Foreskin keratinocyte (primary cell): ENCODE measurements at places on chromosomes 16 and 17. TPM values are rescaled to one million over a fixed set of nuclear protein-coding genes. Genes with fewer than 3 reads are reported as not detected.

SRCIN1 gene
- 0.25 and 0.31 TPM in 2 replicates for total RNA-seq

TBX6 gene
- 1.3 and 1.7 TPM in 2 replicates for total RNA-seq

TMED6 gene
- total RNA-seq = 0.24 TPM in 1 of 2 replicates, not detected in the other

DNA sequence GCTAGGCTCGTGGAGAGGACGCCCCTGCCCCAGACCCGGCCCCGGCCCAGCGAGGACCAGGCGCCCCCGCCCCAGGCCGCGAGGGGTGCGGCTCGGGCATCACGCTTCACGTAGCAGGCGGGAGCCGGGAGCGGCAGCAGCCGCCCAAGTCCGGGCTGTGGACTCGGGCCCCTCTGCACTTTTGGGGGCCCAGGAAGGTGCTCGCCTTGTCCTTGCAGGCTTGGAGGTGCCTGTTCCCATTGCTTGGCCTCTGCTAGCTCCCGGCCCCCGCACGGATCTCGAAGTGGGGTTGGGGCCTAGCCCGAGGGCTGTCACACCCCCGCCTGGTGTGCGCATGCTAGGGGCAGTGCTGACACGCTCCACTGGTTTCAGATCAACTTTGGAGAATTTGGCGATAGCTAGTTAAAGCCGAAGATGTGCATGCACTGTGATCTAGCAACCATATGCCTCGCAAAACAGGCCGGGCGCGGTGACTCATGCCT lies 55.7 kb downstream of the WSB1 start:
- DNase-seq = peak; percentile 72

GRCh38 chr17:55444471-55445441 lies 23.1 kb upstream of the MMD start:
- DNase-seq = no peak

SKAP1 gene
- total RNA-seq = not detected in 2 replicates

- DNase-seq = peak; percentile 93
Observed at GRCh38 chr16:48511716-48512115, 98.3 kb downstream of the N4BP1 start.

MRPL45 gene
- total RNA-seq = 38.5 and 38.6 TPM in 2 replicates

TRIM37 gene
- 27.9 and 28.1 TPM in 2 replicates for total RNA-seq

DNA sequence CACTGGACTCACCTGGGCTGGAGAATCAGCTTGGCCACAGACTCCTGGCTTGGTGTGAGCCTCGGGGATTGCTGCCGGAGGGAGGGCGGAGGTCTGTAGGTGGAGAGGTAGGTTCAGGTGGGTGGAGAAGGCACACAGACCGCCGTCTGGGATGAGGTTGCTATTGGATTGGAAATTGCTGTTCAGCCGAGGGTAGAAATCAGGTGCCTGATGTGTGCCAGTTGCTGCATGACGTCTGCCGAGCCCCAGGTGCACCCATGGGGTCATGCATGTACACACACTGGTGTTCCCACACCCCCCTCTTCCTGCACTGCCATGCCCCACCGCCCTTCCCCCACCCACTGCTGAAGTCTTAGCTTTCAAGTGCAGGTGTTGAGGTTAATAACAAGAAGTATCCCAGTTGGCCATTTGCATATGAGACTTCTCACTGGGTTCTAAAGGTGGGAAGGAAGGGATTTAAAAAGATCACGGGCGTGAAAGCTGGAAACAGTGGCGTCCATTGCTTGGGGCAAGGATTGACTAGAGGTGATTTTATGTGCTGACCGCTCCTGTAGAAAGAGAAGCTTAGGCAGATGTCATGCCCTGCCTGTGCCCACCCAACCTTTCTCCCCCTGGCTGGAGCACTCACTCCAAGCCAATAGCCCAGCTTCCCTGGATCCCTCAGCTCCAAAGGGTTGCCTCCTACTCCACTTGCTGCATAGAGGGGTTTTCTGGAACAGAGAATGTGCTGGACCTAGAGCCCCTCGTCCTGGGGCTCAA lies 193.6 kb downstream of the CCDC182 start:
- no peak for DNase-seq

- DNase-seq = no peak
Observed at GRCh38 chr16:86431540-86431939, 78.8 kb upstream of the FOXF1 start.

DNA sequence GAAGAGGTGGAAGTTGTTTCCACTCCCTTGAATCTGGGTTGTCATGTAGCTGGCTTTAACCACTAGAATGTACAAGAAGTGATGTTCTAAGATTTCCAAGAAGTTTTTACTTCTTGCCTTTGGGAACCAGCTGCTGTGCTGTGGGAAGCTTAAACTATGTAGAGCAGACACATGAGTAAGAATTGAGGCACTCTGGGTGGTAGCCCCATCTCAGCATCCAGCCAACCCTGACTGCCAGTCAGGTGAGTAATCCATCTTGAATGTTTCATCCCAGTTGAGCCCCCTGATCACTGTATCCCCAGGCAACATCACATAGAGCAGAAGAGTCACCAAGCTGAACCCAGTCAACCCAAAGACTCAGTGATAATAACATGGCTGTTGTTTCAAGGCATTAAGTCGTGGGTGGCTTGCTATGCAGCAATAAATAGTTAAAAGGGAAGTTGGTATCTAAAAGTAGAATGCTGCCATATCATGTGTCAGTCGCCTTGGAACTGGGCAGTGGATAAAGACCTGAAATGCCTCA lies 62.8 kb upstream of the GPR139 start:
- no peak for DNase-seq

GRCh38 chr17:82106688-82107305 lies 8.8 kb upstream of the FASN start:
- DNase-seq = no peak

- no peak for DNase-seq
Observed at GRCh38 chr17:14777291-14777690, 476.4 kb downstream of the HS3ST3B1 start.

DNA sequence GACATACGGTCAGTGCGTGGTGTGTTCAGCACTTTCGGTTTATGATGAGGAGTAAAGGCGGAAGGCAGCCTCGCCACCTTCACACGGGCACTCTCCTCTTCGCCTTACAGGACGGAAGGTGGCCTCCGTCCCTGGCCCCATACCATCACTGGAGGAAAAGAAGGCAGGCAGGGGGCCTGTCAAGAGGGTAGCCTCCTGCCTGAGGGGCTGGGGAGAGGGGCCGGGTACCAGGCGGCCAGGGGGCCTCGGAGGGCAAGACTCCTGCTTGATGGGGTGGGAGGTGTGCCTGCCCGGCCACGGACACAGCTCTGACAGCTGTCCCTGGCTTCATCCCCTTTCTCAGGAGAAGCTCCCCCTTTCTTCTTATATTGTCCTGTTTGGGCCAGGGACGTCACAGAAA lies 15.6 kb upstream of the SLC38A8 start:
- DNase-seq = no peak

- no peak for DNase-seq
Observed at GRCh38 chr16:68274441-68274840, 10.1 kb downstream of the SLC7A6 start.

ABI3 gene
- total RNA-seq = not detected in 2 replicates

- no peak for DNase-seq
Observed at GRCh38 chr17:7070712-7071111, 9.3 kb downstream of the CLEC10A start.

GRCh38 chr16:86446279-86446678 lies 64.0 kb upstream of the FOXF1 start:
- DNase-seq = no peak

TLCD3B gene
- 0.07 TPM in 1 of 2 replicates, not detected in the other for total RNA-seq

PTX4 gene
- total RNA-seq = not detected in 2 replicates

DNA sequence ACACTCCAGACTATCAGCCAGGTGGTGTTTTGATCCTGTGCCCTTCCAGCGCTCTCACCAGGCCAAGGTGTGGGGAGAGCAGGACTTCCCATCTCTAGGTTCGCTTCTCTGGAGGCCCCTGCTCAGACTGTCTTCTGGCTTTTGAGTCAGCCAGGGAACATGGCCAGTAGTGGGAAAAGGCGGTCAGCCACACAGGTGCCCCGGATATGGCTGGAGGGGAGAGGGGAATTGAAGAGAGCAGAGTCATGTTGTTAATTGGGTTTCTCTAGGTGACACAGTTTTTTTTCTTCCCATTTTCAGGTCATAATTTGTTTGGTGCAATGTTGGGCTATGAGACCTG lies 1.5 kb downstream of the MINK1 start:
- DNase-seq = no peak

FBXW10B gene
- total RNA-seq = 1.4 and 2.3 TPM in 2 replicates

DNA sequence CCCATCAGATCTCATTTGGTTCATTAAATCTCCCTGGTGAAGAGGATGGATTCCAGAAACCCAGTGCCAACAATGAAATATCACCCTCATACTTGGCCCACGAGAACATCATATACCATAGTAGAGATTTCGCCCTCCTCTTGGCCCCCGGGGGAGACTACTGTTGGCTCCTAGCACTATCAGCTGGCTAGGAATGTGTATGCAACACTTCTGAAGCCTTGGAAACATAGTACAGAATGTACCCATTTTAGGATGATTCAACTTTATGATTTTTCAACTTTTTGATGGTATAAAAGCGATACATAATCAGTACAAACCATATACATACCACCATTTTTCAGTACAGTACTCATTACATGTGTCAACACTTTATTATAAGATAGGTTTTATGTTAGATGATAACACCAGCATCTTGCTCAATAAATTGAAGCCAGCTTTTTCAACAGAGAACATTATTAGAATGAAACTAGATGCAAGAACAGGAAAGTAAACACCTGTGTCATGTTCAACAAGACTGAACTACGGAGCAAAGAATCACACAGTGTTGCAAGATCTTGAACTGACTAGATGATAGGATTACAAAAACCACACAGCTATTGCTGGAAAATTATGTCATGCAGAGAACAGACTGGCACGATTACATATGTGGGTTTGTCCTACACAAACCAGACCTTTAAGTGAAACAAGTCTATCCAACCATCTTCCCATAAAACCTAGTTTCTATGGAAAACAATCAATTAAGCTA lies 17.2 kb downstream of the RSL1D1 start:
- DNase-seq = peak; percentile 80

TMEM88 gene
- total RNA-seq = 0.58 and 0.67 TPM in 2 replicates

SMIM36 gene
- not detected in 2 replicates for total RNA-seq

DNA sequence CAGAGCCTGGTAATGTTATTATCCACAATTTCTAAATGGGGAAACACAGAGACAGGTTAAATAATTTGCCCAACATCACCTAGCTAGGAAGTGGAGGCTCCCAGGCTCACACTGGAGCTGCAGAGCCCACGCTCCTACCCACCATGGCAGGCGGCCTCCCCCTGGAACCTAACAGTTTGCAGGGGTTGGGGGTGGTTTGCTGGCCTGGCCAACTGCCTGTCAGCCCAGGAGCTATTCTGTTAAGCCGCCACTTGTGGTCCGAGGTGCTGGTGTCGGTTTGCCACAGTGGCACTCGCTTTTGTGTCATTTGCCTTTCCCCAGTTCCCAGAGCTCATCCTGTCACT lies 3.6 kb downstream of the PRCD start:
- no peak for DNase-seq

DNA sequence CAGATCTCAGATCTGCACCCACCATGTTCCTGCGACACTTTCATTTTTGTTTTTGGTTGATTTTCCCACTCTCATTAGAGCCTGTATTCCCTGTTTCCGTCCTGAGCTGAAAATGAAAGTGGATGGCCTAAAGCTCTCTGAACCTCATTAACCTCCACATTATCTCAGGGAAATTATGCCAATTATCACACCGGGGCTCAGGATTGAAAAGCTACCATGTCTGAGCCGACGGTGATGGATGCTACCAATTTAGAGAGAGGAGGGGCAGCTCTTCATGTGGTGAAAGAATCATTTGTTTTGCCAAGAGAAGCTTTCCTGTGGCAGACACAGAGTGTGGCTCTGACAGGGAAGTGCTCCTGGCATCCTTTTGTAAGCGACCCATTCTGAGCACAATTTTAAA lies 410.4 kb upstream of the CDH11 start:
- no peak for DNase-seq

DNA sequence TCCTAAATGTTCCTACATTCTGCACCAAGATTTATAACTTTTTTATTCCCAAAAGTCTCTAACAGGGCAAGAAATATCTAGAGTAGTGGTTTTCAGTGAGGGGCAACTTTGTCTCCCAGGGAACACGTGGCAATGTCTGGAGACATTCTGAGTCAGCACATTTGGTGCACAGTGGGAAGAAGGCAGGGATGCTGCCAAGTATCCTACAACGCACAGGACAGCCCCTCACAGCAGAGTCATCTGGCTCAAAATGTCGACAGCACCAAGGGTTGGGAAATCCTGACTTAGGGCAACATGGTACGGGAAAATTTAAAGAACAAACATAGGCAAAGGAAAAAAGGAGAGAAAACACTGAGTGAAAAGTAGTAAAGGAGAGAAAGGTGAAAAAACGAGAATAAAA lies 61.8 kb downstream of the SMG6 start:
- DNase-seq = no peak
